ENCODE measurements at places on chromosomes 5 and 9. TPM values are rescaled to one million over a fixed set of nuclear protein-coding genes. Genes with fewer than 3 reads are reported as not detected.

DAB2 gene
- total RNA-seq, result 277 TPM

SV2C gene
- not detected for total RNA-seq

PLAC8L1 gene
- not detected for total RNA-seq

CCDC192 gene
- not detected for total RNA-seq

CD14 gene
- 1.8 TPM for total RNA-seq

PCDHA12 gene
- 0.36 TPM for total RNA-seq

CDH9 gene
- not detected for total RNA-seq

DRD1 gene
- under 0.01 TPM for total RNA-seq

TLX3 gene
- not detected for total RNA-seq

PLCXD3 gene
- not detected for total RNA-seq

SIGMAR1 gene
- total RNA-seq, result 73.4 TPM

EIF4E1B gene
- total RNA-seq, result not detected

MLLT3 gene
- total RNA-seq, result 13.8 TPM

ZDHHC12 gene
- 32.7 TPM for total RNA-seq

ORM2 gene
- not detected for total RNA-seq

PCDHGB3 gene
- 6.2 TPM for total RNA-seq

PDE6A gene
- total RNA-seq, result under 0.01 TPM

ORM1 gene
- not detected for total RNA-seq

ROR2 gene
- total RNA-seq, result 13.8 TPM

GPX8 gene
- 158 TPM for total RNA-seq
